Endothelial cell of umbilical vein (primary cell): ENCODE measurements at places on chromosomes 12 and 14. TPM values are rescaled to one million over a fixed set of nuclear protein-coding genes. Genes with fewer than 3 reads are reported as not detected.

The DEGS2 gene
- total RNA-seq = not detected in 2 replicates

The RD3L gene
- total RNA-seq = not detected in 2 replicates

DNA sequence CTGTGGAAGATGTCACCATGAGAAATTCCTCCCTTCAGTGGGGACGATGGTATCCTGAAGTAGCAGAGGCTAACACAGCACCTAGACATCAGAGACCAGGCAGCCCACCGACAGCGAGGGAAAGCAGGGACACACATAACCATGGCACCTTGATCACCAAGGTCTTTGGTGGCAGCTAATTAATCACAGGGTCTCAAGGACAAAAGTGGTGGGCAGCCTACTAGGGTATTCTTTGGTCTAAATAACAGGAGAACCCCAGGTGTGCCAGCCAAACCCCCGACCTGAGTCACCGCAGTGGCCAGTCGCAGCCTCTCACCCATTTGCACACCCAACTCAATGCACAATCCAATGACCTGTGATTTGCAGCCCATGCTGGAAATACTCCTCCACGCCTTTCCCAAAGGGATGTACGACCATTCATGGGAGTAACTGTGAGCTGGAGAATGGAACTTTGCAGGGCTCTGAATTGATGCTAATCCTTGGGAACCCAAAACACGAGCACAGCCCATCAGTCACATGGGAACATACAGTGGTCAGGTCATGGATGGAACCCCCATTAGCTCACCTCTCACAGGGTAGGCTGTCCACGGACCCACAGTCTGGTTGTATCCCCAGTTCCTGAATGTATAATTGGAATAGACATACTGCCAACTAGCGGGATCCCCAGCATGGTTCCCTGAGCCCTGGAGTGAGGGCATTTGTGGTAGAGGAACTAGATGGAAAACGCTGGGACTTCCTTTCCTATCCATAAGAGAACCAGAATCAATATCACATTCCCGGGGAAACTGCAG lies 58.7 kb upstream of the C14orf180 start:
- no peak for DNase-seq

DNA sequence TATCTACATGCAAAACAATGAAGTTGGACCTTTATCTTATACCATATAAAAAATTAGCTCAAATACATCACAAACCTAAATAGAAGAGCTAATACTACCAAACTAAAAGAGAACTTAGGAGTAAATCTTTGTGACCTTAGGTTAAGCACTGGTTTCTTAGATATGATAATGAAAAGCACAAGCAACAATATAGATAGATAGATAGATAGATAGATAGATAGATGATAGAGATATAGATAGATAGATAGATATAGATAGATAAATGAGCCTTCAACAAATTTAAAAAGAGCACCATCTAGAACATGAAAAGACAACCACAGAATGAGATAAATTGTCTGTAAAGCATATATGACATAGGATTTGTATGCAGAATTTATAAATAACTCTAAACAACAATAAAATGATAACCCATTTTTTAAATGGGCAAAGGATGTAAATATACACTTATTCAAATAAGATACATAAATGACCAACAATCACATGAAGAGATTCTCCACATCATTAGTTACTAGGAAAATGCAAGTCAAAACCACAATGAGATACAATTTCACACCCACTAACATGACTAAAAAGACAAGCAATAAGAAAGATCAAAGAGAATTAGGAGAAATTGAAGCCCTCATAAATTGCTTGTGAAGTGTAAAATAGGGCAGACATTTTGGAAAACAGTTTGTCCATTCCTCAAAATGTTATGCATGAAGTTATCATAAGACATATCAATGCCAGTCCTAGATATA lies 293.7 kb downstream of the BTG1 start:
- no peak for DNase-seq

GRCh38 chr12:90020436-90020835 lies 311.8 kb upstream of the ATP2B1 start:
- DNase-seq = no peak

- DNase-seq = no peak
Observed at GRCh38 chr12:6632026-6632983, 3.5 kb downstream of the LPAR5 start.
